ENCODE measurements at places on chromosomes 13 and 19.

GRCh38 chr19:2080336-2080988 lies 15.7 kb downstream of the MOB3A start:
- no peak for DNase-seq

GRCh38 chr19:53908106-53908934 lies 758 bp upstream of the CACNG7 start:
- peak; percentile 17 for DNase-seq

- no peak for DNase-seq
Measured at GRCh38 chr13:77725071-77725470, 27.6 kb downstream of the SLAIN1 start.

GRCh38 chr13:38385153-38385891 lies 35.7 kb downstream of the UFM1 start:
- DNase-seq = no peak

- no peak for DNase-seq
Measured at GRCh38 chr19:39479916-39480315, 722 bp upstream of the TIMM50 start.

DNA sequence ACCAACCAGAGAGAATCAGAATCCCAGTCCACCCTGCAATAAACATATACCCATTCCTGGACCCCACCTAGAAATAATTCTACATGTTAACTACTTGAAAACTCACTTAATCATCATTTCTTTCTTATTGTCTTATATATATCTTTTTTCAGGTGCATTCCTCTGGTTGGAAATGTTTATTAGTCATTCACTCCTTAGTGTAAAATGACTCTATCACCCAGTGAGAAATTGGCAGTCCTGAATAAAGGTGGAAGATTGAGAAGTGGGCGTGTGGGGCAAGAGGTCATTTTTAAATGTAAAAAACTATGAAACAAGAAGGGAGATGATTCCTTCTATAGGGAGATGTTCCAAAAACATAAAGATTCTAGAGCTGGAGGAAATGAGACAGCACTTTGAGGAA lies 101.2 kb upstream of the MBNL2 start:
- DNase-seq = no peak

GRCh38 chr13:60114499-60115028 lies 49.2 kb downstream of the DIAPH3 start:
- DNase-seq = no peak
